ENCODE measurements at places on chromosomes 3 and 15.

DNA sequence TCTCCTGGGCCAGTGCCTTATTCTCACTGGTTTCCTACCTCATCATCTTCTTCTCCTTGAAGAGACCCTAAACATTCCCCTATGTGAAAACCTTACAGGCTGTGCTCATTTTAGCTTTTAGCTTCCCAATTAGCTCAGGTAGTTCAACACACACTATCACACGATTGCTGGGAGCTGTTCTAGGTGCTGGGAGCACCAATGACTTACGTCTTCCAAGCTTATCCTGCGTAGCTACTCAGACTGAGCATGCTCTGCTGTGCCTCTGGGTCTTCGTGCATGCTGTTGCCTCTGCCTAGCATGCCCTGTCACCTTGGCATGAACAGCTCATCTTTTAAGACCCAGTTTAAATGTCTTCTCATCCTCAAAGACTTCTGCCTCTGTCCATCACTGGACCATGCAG, 55.7 kb upstream of the APEH start:
- no peak for DNase-seq

- DNase-seq = no peak
These were observed 271.6 kb downstream of the ERC2 start for GRCh38 chr3:56196700-56197099.

DNA sequence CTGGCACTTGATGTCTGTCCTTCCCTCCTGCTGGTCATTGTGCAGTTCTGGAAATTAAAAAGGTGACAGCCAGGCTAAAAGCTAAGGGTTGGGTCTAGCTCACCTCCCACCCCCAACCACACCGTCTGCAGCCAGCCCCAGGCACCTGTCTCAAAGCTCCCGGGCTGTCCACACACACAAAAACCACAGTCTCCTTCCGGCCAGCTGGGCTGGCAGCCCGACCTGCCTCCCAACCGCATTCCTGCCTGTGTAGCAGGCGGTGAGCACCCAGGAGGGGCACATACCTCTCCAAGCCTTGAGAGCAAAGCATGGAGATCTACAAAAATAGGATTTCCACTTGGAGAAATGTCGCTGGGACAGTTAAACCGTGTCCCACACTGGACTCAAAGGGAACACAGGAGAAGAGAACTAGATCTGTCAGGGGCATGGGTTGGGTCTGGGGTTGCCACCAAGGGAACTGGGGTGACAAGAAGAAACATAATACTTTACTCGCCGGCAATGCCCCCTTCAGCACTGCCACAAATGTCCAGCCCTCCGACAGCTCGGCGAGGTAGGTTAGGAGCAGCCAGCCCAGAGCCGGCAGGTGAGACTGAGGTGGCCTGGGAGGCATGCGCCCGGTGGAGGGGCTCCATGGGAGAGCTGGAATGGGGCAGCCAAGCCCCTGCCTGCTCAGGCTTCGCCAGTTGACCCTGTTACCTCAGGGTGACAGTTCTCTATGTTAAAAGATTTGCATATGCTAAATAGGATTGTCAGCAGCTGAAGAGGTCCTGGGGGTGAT, 52.2 kb downstream of the EXOG start:
- DNase-seq = no peak

GRCh38 chr3:27653803-27654558, 68.1 kb downstream of the EOMES start:
- DNase-seq = no peak

DNA sequence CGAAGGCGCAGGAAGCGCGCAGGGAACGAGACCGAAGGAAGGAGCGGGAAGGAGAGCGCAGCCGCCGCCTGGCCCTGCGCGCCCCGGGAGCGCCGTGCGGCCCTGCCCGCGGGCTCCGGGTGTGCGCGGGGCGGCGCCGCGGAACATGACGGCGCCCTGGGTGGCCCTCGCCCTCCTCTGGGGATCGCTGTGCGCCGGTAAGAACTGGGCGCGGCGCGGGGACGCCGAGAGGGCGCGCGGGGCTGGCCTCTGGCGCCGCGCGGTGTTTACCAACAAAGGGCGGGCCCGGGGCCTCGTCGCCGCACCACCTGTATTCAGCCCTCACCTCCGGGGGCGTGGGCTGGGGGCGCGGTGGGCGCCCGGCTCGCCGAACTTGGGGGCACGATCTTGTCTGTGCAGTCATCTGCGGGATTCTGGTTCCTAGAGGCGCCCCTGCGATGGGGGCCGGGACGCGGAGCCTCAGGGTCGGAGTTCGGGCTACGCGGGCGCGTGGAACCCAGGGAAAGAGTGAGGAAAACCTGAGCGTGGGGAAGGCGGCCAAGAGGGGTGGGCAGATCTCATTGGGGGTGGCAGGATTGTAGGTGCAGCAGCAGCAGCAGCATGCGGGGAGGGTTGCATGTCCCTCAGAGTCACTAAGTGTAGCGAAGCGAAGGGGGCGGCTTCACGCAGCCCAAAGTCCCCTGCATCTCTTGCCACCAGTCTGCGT, 641 bp downstream of the ACVR2B start:
- DNase-seq = no peak

GRCh38 chr3:149363053-149363452, 14.4 kb downstream of the TM4SF1 start:
- no peak for DNase-seq

DNA sequence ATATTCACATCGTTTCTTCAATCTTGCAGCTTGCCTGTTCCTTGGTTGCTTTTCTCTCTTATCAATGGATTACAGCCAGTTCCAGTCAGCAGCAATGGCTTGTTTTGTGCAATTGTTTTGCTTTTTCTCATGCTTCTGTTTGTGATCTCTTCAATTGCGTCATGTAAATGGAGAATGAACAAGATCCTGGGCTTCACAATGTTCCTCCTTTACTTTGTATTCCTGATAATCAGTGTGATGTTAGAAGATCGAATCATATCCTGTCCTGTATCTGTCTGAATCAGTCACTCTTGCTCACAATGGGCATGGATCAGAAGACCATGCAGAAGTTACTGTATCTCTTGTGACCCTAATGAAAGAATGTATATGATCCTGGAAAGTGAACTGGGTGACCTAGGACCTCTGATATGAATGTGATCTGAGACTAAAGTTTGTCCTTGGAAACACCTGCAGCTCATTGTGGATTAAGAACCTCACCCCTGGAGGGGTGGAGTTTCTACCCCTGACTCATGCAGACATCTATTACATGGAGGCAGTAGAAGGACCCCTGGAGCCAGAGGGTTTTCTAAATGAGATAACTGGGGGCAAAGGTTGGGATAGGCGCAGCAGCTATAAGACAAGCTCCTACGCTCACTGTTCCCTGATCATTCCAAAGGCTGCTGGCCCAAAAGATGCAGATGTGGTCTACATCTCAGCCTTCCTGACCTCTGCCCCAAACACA, 32.2 kb downstream of the SLC24A1 start:
- DNase-seq = no peak

GRCh38 chr3:157865352-157866000, 240.7 kb downstream of the SHOX2 start:
- DNase-seq = peak; percentile 2

DNA sequence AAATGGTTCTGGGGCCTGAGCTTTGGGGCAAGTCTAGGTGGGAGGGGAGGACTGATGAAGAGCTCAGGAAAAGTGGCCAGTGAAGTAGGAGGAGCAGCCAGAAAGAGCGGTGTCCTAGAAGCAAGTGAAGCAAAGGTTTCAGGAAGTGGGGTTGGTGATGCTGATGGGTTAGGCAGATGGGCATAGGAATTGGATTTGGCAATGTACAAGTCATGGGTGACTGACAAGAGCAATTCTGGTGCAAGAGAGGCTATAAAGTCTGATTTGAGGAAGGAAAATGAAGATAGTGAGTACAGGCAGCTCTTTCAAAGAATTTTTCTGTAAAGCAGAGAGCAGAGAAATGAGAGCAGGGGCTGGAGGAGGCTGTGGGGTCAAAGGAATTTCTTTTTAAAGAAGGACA, 19.7 kb downstream of the ALPK3 start:
- no peak for DNase-seq

GRCh38 chr3:95775486-95776094, 1038.8 kb upstream of the EPHA6 start:
- DNase-seq = no peak

- no peak for DNase-seq
These were observed 401.3 kb upstream of the WNT5A start for GRCh38 chr3:55888282-55888885.
